ENCODE measurements at places on chromosomes 5 and 9. TPM values are rescaled to one million over a fixed set of nuclear protein-coding genes. Genes with fewer than 3 reads are reported as not detected.

Gene PTBP3
- 97.0 TPM for total RNA-seq

Gene PPP3R2
- total RNA-seq: not detected

Gene ANKRD55
- 0.20 TPM for total RNA-seq

Gene PCSK1
- 0.47 TPM for total RNA-seq

Gene PTPA
- 132 TPM for total RNA-seq

Gene DMGDH
- 0.90 TPM for total RNA-seq

Gene SLC36A1
- total RNA-seq: 34.5 TPM

Gene SUSD3
- total RNA-seq: 2.6 TPM

Gene TARS1
- 94.6 TPM for total RNA-seq

DNA sequence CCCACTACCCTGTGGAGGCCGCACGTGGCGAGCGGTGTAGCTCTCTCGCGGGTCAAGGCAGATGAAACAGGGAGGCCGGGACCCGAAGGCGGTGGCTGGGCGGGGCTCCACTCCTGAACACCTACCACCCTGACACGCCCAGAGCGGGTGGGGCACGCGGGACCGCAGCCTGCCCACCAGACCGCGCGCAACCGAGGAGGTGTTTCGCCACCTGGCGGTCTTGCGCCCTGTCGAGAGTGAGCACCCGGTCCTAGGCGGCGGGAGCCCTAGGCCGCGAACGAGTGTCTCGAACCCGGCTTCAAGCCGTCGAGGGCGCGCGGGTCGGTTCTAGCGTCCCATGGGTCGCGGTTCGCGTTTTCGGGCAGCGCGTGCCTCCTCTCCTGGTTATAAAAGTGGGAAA, 2.2 kb upstream of the EXOSC3 start:
- H3K36me3 ChIP-seq: no peaks in the 10 kb centered on the region
- H3K27me3 ChIP-seq: no peaks in the 10 kb centered on the region
- H3K4me3 ChIP-seq: no peak overlapping the region
- no peak for DNase-seq
- H3K4me1 ChIP-seq: peaks cover 28% of the 10 kb centered on the region

DNA sequence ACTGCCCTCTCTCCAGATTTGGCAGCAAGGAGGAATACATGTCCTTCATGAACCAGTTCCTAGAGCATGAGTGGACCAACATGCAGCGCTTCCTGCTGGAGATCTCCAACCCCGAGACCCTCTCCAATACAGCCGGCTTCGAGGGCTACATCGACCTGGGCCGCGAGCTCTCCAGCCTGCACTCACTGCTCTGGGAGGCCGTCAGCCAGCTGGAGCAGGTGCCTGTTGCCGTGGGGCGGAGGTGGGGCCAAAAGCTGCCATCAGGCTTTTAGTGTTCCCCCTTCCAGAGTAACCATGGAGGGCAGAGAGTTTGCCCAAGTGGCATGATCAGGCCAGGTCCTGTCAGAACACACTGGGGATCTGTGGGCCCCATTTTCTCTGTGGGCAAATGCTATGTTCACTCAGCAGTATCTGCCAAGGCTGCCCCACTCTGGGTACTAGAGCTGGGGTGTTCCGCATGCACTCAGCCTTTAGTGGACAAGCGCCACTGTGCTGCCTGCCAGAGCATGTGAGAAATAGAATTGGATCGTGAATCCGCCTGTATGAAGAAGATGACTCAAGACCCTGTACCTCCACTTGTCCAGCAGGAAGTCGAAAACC, 117.1 kb downstream of the DAB2IP start:
- no peaks in the 10 kb centered on the region for H3K27me3 ChIP-seq
- no peaks in the 10 kb centered on the region for H3K36me3 ChIP-seq
- H3K4me3 ChIP-seq: no peak overlapping the region
- no peak overlapping the region for H3K27ac ChIP-seq

DNA sequence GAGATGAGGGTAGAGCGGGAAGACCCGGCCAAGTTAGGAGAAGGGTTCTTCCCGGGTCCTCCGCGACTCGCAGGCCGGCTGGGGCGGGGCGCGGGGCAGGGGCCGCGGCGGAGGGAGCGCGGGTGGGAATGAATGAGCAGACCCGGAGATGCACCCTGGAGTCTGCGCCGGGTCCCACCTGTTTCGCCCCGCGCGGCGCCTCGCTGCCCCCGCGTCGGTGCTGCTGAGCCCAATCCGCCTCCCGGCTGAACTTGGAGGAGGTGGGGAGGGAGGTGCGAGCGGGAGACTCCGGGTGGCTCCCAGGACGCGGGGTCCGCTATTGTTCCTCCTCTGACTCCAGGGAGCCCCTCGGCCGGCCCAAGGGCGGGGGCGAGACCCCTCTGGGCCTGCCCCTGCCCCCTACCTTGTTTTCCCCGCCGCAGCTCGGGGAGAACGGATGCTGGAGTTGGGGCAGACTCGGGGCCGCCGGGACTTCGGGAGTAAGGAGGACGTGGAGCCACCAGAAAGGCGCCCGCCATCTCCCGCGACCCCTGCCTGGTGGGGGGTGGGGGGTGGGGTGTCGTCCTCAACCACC, 659 bp downstream of the RAI14 start:
- H3K27ac ChIP-seq: peak overlapping the region; percentile 95
- peak; percentile 24 for DNase-seq
- H3K4me1 ChIP-seq: peaks cover 26% of the 10 kb centered on the region
- H3K4me3 ChIP-seq: peak overlapping the region; percentile 68
- no peaks in the 10 kb centered on the region for H3K27me3 ChIP-seq

- DNase-seq: no peak
- peaks cover 7% of the 10 kb centered on the region for H3K4me1 ChIP-seq
- H3K27me3 ChIP-seq: no peaks in the 10 kb centered on the region
These were observed 36.9 kb downstream of the SPRY4 start for GRCh38 chr5:142287973-142288313.

- H3K4me3 ChIP-seq: no peak overlapping the region
- peaks cover 5% of the 10 kb centered on the region for H3K4me1 ChIP-seq
- no peak overlapping the region for H3K27ac ChIP-seq
- H3K27me3 ChIP-seq: no peaks in the 10 kb centered on the region
- no peak for DNase-seq
These were observed 212.7 kb upstream of the CD180 start for GRCh38 chr5:67409126-67409777.

- no peak overlapping the region for H3K27ac ChIP-seq
- no peak for DNase-seq
- no peaks in the 10 kb centered on the region for H3K36me3 ChIP-seq
- H3K27me3 ChIP-seq: no peaks in the 10 kb centered on the region
These were observed 89.3 kb downstream of the STARD4 start for GRCh38 chr5:111422747-111423720.

DNA sequence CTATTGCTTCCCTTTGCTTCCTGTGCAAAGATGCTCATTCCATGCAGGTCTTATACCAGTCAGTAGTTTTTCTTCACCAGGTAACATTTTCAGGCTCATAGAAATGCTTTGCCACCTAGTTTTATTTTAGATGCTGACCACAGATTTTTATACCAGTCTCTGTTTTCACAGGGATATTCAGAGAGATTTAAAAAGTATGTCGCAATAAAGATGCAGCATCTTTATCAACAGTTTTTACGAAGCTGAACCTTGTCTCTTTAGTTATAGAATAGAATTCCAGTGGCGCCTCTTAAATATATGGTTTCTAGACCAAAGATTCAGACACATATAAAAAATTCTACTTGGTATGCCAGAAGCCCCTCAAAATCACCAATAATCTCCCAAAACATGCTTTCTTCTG, 155.7 kb upstream of the PCSK5 start:
- no peaks in the 10 kb centered on the region for H3K36me3 ChIP-seq
- H3K4me3 ChIP-seq: no peak overlapping the region
- DNase-seq: no peak
- H3K27me3 ChIP-seq: no peaks in the 10 kb centered on the region
- H3K27ac ChIP-seq: no peak overlapping the region
- H3K4me1 ChIP-seq: no peaks in the 10 kb centered on the region

DNA sequence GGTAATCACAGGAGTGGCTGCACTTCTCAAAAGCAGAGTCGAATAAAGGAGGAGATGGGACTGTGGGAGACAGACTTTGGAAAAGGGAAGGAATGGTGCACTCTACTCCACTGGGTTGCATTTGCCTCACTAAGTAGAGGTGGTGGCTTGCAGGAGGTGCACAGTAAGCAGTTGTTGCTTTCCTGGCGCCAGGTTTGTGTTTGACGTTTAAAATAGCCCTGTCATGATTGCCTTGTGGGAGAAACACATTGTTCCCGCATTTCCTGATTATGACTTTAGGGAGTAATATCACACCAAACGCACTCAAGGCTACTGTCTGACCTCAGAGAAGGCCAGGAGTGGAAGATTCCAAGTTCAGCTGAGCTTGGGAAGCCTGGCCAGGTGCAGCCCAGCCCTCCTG, 36.7 kb downstream of the DMRT1 start:
- DNase-seq: no peak
- H3K27ac ChIP-seq: no peak overlapping the region
- no peak overlapping the region for H3K4me3 ChIP-seq
- no peaks in the 10 kb centered on the region for H3K36me3 ChIP-seq
- H3K4me1 ChIP-seq: no peaks in the 10 kb centered on the region

GRCh38 chr5:100690036-100690560, 154.9 kb downstream of the FAM174A start:
- no peaks in the 10 kb centered on the region for H3K27me3 ChIP-seq
- H3K4me3 ChIP-seq: no peak overlapping the region
- H3K4me1 ChIP-seq: no peaks in the 10 kb centered on the region
- H3K36me3 ChIP-seq: no peaks in the 10 kb centered on the region

DNA sequence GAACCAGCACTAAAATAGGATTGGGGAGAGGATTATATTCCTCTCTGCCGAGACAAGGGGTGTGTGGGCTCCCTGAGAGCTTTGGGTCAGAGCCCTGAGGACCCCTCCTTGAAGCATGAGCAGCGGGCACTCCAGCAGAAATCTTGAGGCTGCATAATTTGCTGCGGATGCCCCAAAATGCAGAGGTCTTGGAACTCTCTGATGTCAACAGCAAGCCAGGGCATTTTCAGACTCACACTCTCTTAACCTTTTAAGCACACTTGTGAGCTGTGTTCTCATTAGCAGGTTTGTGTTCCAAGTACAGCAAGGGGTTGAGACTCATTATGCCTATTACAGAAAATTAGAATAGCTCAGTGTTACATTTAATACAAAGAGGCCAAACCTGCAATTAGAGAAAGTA, 513.0 kb upstream of the ADAMTS16 start:
- no peaks in the 10 kb centered on the region for H3K36me3 ChIP-seq
- no peak for DNase-seq

DNA sequence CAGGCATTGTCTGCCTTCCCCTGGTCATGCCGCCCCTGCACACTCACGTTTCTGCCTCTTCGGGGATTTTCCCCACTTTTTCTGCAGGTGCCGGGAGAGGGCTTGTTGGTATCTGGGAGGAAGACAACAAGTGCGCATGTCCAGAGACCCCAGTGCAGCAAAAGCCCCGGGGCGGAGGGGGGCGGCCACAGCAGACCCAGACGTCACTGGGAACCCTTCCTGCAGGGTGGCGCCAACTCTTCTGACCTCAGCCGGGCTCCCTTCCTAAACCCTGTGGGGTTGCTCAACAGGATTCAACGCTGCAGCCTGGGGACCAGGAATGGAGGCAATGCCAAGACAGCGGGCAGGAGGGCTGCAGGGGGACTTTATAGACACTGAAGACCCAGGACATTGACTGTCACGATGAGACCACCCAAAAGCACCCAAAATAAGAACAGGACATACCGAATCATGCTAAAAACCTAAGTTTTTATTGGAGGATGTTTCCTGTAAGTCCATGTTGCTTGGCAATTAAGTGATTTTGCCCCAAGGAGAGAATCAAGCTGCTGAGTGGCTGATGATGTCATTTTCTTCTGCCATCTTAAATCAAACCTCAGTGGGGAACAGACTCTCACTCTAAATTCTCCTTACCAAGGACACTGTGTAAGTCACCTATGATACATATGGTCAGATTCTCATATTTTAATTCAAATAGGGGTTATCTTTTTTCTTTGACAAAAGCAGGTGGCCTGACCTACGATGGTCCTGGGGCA, 62.9 kb upstream of the SIMC1 start:
- no peak overlapping the region for H3K27ac ChIP-seq
- no peak overlapping the region for H3K4me3 ChIP-seq
- no peaks in the 10 kb centered on the region for H3K4me1 ChIP-seq
- H3K36me3 ChIP-seq: no peaks in the 10 kb centered on the region

DNA sequence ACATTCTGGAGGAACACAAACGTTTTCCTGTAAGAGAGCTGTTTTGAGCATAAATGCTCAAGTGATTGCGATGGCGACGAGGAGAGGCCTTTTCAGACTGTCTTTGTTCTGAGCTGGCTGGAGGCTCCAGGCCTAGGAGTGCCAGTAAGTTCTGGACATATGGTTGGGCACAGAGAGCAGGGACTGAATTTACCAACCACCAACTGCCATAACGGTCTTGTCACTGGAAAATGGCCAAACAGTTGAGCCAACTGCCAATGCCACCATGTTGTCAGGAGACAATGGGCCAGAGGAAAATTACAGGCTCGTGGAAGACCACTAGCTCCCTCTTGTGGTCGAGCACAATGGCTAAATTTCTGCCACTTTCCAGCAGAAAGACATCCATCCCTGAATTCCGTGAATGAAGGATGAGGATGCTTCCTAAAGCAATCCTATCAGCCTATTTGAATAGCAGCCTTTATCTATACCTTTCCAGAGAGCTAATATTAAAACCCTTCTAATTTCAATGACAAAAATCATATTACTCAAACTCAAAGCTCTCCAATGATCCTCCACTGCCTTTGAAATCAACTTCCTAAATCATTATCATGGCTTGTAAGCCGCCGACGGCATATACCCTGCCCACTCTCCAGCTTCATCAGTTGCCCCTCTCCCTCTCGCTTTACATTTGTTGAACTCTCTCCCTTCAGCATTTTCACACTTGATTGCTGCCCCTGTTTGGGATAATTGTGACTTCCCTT, 66.9 kb upstream of the GLIS3 start:
- H3K4me3 ChIP-seq: no peak overlapping the region
- no peaks in the 10 kb centered on the region for H3K36me3 ChIP-seq
- DNase-seq: no peak
- no peak overlapping the region for H3K27ac ChIP-seq
- H3K4me1 ChIP-seq: no peaks in the 10 kb centered on the region

- no peak overlapping the region for H3K4me3 ChIP-seq
- H3K36me3 ChIP-seq: no peaks in the 10 kb centered on the region
- no peak overlapping the region for H3K27ac ChIP-seq
- DNase-seq: no peak
These were observed 84.1 kb upstream of the MEGF10 start for GRCh38 chr5:127206320-127207113.

DNA sequence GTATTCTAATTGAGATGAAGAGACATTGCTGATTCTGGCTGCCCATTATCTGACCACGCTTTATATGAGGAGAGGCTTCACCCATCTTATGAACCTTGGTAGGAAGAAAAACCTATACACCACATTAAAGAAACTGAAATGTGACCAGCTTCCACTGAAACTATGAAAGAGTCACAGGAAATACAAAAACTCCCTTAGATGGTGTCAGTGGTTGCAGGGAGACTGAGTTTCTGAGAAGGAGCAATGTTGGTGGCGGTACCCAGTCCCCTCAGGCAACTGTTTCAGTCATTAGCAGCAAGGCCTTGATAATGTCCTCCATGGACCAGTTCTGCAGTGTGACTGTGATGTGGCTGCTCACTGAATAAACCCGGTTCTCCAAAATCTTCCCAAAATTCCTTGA, 110.5 kb upstream of the FTMT start:
- H3K27me3 ChIP-seq: no peaks in the 10 kb centered on the region
- no peaks in the 10 kb centered on the region for H3K36me3 ChIP-seq
- no peak overlapping the region for H3K4me3 ChIP-seq
- no peak for DNase-seq
- no peak overlapping the region for H3K27ac ChIP-seq

All from left lung (tissue), 14 donors.